ENCODE measurements at places on chromosomes 4 and X. TPM values are rescaled to one million over a fixed set of nuclear protein-coding genes. Genes with fewer than 3 reads are reported as not detected.

- no peak for DNase-seq
Observed at GRCh38 chr4:119050527-119051090, 85.0 kb upstream of the MYOZ2 start.

- DNase-seq = no peak
Observed at GRCh38 chrX:38085813-38086212, 79.5 kb downstream of the SYTL5 start.

GRCh38 chr4:11704186-11704830 lies 275.6 kb upstream of the HS3ST1 start:
- peak; percentile 18 for DNase-seq

GRCh38 chr4:6783111-6783981 lies 819 bp downstream of the KIAA0232 start:
- peak; percentile 82 for DNase-seq

DNA sequence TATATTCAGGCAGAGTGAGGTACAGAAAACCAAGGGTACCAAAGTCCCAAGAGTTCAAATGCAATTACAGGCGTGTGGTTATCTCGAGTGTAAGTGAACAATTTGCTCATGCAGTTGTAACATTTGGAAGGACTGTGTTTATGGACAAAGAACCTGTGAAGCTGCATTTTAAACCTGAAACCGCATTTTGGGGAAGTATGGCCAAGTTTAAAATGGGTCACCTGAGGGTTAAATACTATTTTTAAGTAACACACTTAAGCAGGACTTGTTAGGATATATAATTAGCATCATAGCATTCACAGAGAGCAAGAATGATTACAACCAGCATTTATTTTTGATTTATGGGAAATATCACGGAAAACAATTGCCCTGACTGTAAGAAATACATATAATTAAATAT lies 79.1 kb upstream of the LCORL start:
- DNase-seq = no peak

DNA sequence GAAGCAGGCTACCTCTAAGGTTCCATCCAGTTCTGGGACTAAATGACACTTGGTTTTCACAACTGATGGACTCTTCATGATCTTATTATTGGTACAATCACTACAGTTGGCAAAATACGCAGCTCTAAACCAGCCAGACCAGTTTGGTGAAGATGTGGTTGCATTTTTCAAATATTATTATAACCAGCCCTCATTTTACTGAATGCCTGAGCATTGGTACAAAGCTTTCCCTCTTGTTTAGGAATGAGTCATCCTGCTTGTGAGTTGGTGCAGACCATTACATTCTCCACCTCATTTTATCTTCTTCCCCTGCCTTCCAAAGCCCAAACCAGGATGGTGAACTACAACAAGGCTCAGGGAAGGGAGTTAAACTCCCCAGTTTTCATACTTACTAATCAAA lies 223.1 kb downstream of the KDR start:
- peak; percentile 66 for DNase-seq

GRCh38 chr4:16032396-16032770 lies 51.4 kb downstream of the PROM1 start:
- DNase-seq = no peak

DNA sequence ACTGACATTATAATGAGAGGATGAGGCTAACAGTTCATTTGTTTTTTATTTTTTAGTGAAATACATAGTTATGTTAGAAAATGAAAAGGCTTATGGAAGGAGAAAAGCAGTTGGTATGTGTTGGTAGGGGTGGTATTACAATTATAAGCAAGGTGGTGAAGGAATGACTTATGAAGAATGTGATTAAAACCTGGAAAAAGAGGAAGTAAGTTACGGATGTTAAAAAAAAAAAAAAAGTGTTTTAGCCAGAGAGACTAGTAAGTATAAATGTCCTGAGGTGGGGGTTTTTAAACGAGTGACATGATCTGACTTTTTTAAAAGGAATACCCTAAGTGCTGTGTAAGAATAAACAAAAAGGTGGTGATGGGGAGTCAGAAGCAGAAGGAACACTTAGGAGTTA lies 206.8 kb downstream of the IL15 start:
- no peak for DNase-seq

Gene RAB28
- total RNA-seq = 28.0 TPM

- peak; percentile 91 for DNase-seq
Observed at GRCh38 chr4:83484500-83485461, at the start of gene ABRAXAS1. Gene ABRAXAS1, minus strand, starts transcription at chr4:83485100. Its CDS starts 28 bp downstream, at chr4:83485072.

Gene HMGB3
- 39.8 TPM for total RNA-seq

DNA sequence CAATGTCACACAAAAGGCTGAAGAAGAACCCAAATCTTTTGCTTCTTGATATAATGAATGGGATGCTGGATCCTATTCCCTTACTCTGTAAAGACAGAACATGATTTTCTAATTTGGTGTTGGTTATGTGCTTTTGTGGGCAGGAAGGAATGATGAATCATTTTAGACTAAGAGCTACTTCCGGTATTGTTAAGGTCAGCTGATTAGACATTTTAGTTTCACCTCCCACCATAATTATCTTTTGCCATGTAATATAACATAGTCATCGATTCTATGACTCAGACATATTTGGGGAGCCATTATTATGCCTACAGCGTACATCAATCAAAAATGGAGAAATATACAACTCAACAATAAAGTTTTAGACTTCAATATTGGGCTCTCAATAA lies 265.3 kb downstream of the ZNF674 start:
- DNase-seq = peak; percentile 52

Gene TMEM184C
- total RNA-seq = 32.6 TPM

Gene ATP1B4
- total RNA-seq = not detected

GRCh38 chr4:152990471-152991131 lies 54.5 kb downstream of the FHDC1 start:
- DNase-seq = no peak

GRCh38 chr4:15314974-15315373 lies 112.9 kb upstream of the C1QTNF7 start:
- DNase-seq = no peak

All from LHCN-M2 (cell line).